ENCODE measurements at places on chromosomes 7 and 10. TPM values are rescaled to one million over a fixed set of nuclear protein-coding genes. Genes with fewer than 3 reads are reported as not detected.

DNA sequence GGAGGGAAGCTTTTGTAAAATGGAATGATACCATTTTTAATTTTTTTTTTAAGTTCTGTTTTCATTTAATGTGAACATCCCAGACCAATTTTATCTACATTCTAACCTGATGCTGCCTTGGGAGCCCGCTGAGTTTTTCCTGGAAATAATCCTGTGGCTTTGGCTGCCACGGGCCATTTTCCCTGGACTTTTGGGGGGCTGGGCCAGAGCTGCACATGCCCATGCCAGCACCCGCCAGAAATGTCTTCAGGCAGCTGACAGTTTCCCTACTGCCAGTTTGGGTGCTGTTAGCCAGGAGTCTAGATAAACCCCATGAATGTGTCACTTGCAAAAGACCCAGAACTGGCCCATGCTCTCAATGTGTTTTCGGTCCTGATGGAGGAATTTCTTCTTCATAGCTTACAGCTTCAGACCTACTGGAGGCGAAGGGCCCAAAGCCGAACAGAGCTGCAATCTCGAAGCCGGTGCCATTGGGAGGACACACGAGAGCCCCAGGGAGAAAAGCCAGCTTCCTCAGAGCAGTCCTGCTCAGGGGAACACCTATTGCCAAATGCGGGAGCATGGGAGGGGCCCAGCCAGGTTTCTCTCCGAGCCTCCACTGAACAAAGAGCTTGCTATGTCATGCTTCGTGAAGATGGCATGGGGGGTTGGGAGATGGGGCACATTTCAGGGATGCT, 444.2 kb upstream of the MKI67 start:
- no peak overlapping the region for H3K4me3 ChIP-seq
- H3K27me3 ChIP-seq = no peaks in the 10 kb centered on the region
- no peaks in the 10 kb centered on the region for H3K36me3 ChIP-seq
- H3K27ac ChIP-seq = no peak overlapping the region

GRCh38 chr10:47024399-47025252, 113.4 kb downstream of the PTPN20 start:
- no peak overlapping the region for H3K4me3 ChIP-seq
- H3K27me3 ChIP-seq = no peaks in the 10 kb centered on the region
- peaks cover 17% of the 10 kb centered on the region for H3K4me1 ChIP-seq
- no peak overlapping the region for H3K27ac ChIP-seq

The SEMA3E gene
- total RNA-seq = 3.7 TPM

The OR2A12 gene
- total RNA-seq = not detected

DNA sequence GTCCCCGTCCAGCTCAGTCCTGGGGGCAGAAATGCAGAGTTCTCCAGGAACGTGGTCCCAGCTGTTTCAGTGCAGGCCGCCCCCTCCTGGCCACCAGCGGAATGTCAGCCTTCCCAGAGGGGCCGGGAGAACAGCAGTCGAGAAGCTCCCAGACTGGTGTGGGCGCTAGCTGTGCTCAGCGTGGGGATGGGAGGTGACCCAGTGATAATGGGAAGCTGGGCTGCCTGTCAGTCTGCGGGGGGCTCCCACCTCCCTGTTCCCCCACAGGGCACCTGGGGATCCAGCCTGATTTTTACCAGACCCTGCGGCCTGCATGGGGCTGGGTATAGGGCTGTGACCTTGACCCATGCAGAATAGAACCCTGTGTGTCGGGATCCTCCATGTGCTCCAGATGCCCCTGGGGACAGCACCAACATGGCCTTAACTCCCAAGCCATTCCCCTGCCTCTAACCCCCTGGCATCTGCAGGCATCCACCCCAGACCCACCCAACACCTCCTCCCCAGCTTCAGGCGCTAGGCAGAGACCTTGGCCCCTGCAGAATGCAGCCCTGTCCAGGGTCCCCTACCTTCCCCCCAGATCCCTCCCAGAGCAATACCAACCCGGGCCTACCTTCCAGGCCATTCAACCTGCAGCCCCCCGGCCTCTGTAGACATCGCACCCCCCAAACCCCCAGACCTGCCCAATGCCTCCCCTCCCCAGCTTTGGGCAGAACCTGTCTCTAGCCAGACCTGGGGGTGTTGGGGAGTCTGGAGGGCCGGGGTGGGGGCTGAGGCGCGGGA, 880 bp upstream of the ELN start:
- DNase-seq = no peak
- peaks cover 15% of the 10 kb centered on the region for H3K4me1 ChIP-seq
- no peak overlapping the region for H3K27ac ChIP-seq
- no peak overlapping the region for H3K4me3 ChIP-seq
- no peaks in the 10 kb centered on the region for H3K36me3 ChIP-seq
- peaks cover 3% of the 10 kb centered on the region for H3K27me3 ChIP-seq

DNA sequence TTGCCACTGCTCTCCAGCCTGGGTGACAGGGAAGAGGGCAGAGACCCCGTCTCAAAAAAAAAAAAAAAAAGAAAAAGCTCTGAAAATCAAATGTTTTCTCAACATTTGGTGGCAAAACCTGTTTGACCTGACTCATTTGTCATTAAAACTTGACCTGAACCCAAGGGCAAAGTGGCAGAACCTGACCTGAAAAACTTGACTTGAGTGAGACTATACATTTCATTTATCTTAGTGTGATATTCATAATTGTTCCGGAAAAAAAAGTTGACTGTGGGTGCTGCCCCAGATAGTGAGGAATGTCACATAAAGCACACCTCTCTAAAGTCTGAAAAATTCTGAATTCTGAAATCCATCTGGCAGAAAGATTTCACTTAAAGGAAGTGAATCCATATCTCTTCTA, 2.3 kb upstream of the TAX1BP1 start:
- no peak overlapping the region for H3K4me3 ChIP-seq
- no peak for DNase-seq
- H3K4me1 ChIP-seq = peaks cover 12% of the 10 kb centered on the region
- no peaks in the 10 kb centered on the region for H3K36me3 ChIP-seq

The OR2A5 gene
- not detected for total RNA-seq

The IDE gene
- total RNA-seq = 31.4 TPM

- H3K4me3 ChIP-seq = no peak overlapping the region
- H3K27me3 ChIP-seq = no peaks in the 10 kb centered on the region
- H3K36me3 ChIP-seq = no peaks in the 10 kb centered on the region
- H3K4me1 ChIP-seq = no peaks in the 10 kb centered on the region
- DNase-seq = no peak
These were observed 12.3 kb downstream of the DDIT4 start for GRCh38 chr10:72285972-72286521.

The FAM204A gene
- total RNA-seq = 60.2 TPM

- DNase-seq = peak; percentile 99
- H3K36me3 ChIP-seq = no peaks in the 10 kb centered on the region
These were observed 117.4 kb downstream of the TES start for GRCh38 chr7:116327752-116328151.

DNA sequence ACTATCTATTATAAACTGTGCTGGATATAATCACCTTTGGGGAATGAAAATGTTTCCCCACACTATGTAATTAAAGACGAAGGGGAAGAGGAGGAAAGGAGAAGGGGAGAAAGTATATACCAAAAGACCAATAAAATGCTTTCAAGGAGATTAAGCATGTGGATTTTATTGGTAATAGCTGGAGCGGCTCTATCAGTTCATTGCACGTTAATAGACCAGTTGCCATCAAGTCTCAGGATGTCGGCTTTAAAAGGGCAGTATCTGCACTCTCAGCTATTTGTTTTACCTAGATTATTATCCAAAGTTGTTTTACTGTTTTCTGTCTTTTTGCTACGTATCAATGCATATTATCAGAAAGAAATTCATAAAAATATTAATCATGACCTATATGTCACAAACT, 9.0 kb downstream of the ETV1 start:
- peak overlapping the region; percentile 36 for H3K27ac ChIP-seq
- H3K36me3 ChIP-seq = no peaks in the 10 kb centered on the region
- H3K4me3 ChIP-seq = peak overlapping the region; percentile 21

DNA sequence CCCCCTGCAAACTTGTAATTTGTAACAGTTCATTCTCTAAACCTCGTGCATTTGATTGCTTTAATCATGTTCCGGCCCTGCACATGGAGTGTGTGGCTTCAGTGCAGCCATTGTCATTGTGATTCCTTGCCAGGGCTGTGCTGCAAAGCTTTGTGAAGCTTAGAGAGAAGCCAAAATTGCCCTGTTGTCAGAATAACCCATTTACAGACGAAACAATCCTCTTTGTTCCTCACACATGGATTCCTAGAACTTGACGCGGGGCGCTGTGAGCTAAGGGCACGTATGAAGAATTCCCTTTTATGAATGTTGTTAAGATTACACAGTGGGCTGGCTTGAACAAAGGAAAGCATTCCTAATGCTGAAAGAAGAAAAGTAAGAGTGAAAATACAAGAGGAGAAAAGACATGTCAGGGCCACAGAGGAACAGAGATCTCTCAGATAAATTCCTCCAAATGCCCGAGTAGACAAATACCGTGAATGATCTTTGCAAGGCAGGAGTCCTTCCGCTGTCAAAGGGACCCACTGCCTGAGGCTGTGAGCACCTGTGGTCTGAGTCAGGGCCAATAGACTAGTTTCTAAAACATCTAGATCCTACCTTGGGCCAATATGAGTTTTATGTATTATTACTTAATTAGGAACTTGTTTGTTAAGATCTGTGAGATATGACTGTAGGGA, 205.4 kb upstream of the C7orf33 start:
- H3K27me3 ChIP-seq = no peaks in the 10 kb centered on the region
- H3K36me3 ChIP-seq = no peaks in the 10 kb centered on the region
- H3K4me1 ChIP-seq = no peaks in the 10 kb centered on the region
- no peak overlapping the region for H3K27ac ChIP-seq
- no peak for DNase-seq

DNA sequence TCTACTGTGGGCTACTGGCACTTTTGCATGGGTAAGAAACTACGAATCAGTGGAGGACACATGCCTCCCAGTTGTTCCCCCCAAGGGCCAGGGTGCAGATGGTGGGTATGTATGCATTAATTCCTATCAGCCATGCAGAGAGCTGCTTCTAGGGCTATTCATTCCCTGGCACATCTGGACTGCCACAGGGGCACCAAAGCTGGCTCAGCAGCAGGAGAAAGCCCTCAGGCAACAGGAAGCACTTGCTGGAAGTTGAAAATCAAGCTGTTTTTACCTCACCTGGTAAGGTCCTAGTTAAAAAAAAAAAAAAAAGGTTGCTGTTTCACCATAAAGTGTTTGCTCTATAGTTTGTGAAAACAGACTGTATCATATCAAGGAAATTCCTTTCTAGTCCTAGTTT, 1342.6 kb downstream of the REEP3 start:
- no peaks in the 10 kb centered on the region for H3K36me3 ChIP-seq
- DNase-seq = no peak
- no peaks in the 10 kb centered on the region for H3K27me3 ChIP-seq
- H3K4me1 ChIP-seq = no peaks in the 10 kb centered on the region
- no peak overlapping the region for H3K27ac ChIP-seq
- no peak overlapping the region for H3K4me3 ChIP-seq
